ENCODE measurements at places on chromosomes 13 and 19.
A peak's percentile ranks its signal among the peaks of the same experiment; 100 is the strongest.

DNA sequence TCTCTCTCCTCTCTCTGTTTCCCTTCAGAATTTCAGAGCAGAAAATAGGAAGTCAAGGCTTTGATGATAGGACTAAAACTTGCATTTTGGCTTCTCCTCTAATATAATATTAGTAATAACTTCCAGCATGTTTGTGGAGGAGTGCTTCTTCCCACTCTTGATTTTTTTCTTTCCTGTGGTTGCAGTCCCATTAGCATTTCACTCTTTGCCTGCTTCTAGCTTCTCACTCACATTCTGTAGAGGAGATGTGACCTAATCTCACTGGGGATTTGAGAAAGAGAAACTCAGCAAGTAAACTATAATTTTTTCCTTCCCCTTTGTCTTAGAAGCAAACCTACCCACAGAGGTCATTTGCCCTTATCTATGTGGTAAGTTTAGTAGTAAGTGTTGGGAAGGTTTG lies 169.4 kb upstream of the HTR2A start:
- DNase-seq, result no peak

DNA sequence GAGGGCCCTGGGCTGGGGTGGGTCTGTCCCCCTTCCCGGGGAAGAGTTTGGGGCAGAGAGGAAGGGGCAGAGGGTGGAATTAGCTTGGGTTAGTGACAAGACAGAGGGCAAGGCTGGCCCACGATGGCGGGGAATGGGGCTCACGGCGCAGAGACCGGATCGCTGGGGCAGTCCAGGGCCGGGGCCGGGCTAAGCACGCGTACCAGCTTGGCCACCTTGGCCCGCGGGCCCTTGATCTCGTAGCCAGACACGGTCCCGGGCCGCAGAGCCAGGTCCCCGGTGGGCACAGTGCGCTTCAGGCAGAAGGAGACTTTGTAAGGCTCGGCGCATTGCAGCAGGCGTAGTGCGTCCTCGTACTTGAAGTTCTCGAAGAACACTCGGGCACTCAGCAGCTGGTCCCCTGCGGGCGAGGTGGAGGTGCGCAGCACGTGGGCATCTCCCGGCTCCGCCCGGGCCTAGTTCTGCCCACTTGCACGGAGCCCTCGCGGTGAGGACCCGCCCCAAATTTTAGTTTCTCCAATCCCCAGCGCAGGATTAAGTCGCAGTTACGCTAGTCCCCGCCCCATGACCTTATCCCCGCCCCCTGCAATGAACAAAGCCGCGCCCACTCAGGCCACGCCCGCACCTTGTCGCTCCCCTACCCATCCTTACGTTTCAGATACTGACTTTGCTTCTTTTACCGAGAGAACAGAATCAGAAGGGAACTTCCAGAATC lies 8.6 kb upstream of the HIPK4 start:
- peak; percentile 65 for DNase-seq

DNA sequence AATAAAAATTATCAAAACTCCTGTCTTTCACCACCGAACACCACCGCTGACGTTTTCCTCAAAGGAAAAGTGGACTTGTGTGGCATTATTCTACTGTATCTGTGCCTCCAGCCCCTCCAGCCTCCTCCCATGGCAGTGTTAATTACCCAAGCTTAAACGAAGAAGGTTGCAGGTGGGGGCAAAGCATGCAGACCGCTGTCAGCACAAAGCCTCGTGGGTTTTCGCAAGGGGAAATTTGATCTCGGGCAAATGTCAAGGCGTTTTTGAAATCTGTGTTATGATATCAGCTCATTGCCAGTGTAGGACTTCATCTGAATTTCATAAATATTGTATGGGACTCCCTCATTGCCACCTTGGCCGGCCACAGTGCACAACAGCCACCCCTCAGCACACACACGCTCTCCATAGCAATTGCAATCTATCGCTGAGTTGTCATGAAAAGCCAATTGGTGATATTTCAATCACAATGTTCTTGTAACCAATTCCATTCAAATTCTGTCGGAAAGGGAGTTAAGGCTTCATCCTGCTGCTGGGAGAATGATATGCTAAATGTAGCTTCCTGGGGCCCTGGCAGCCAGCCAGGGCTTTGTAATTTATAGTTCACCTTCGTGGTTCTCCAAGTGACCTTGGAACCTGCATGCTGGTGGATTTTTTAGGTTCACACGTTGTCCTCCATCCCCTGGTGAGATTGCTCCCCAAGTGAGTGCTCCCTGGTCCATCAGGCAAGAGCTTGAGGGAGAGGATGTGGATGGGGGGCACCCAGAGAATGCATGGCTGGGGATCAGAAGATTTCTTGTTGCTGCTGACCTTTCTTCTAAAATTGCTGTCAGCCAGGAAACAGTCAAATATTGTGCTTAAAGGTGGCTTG lies 16.6 kb downstream of the CHST8 start:
- no peak for DNase-seq

- no peak for DNase-seq
These were observed 1.6 kb upstream of the RGL3 start for GRCh38 chr19:11420429-11421370.

GRCh38 chr13:45966715-45967114 lies 85.8 kb downstream of the ZC3H13 start:
- DNase-seq, result no peak

GRCh38 chr13:95553581-95554385 lies 1.3 kb downstream of the CLDN10 start:
- no peak for DNase-seq

DNA sequence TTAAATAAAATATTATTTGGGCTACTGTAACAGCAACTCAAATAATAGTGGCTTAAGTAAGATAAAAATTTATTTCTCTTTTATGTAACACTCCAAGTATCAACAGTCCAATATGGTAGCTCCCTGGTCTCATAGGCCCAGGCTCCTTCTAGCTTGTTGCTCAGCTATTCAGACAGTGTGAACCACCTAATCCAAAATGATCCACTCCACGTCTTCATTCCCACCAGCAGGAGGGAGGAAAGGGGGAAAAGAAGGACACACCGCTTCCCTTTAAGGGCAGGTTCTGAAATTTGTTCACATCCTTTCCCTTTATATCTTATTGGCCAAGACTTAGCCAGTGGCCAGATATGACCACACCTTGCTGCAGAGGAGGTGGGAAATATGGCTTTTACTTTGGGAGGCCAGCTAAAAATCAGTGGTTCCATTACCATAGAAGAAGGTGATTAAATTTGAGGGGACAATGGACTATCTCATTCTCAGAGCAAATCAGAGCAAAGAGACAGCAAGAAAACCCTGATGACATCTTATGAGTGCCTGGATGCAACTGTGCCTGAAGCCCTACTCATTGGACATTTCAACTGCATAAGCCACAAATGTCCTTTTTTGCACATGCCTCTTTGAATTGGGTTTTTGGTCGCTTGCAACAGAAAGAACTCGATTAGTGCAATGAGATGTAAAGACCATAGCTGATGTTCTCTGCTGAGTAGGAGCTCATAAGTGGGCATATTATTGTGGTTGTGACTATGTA lies 7.0 kb upstream of the EPOR start:
- no peak for DNase-seq

DNA sequence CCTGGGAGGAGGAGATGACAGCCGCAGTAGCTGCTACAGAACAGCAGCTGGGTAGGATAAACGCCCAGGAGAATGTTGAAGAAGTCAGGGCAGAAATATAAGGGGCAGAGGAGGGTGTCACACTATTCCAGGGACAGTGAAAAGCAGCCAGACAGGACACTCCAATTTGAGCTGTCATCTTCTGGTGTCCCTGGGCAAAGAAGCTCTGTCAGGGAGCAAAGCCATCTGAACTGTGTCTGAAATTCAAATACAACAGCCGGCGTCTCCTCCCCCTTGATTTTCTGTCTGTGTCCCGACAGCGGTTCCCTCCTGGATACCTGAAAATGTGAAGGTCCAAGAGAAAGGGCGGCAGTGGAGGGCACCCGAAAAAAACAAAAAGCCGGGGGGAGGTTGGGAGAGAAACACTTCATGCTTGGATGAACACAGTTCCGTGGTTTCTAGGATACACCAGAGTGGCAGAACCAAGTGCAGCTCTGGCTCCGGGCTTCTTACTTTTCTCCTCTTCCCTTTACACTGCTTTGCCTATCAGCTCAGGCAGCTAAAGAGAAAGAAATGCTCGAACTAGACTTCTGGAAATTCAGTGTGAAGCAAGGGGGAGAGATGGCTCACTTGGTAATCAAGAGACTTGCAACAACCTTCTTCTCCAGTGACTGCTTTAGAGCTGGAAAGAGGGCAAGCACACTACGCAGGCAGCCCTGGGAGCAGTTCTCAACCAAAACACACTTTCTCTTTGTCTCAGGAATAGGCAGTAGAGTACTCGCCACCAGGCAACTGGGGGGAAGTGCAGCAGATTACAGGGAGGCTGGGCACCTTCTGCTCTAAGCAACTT lies 465.6 kb downstream of the ITGBL1 start:
- peak; percentile 72 for DNase-seq

GRCh38 chr13:82129281-82129680 lies 1753.0 kb downstream of the SLITRK1 start:
- DNase-seq, result no peak

DNA sequence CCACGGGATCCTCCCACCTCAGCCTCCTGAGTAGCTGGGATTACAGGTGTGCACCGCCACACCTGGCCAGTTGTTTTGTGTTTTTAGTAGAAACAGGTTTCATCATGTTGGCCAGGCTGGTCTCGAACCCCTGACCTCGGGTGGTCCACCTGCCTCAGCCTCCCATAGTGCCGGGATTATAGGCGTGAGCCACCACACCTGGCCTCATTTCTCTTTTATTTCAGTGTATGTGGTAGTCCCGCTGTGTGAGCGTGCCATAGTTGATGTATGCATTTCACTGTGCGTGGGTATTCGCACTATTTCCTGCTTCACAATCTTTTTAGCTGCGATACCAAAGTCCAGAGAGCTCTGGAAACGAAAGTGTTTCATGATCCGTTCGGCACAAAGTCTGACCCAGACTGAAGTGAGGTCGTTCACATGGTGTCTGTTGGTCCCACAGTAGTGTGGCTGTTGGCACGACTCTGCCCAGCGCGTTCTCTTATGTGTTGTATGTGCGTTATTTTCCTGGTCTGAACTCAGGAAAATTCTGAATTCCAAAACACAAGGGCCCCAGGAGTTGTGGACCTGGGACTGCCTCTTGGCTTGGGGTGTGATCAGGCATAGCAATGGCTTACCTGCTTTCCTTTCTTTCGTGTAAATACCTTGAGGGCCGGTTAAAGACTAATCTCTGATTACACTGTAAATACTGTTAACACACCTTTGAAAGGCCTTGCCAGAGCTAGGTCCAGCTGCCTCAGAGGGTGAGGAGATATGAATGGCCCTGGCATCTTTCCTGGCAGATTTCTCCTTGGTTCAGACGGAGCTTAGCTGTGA lies 8.6 kb downstream of the EPN1 start:
- DNase-seq, result no peak

DNA sequence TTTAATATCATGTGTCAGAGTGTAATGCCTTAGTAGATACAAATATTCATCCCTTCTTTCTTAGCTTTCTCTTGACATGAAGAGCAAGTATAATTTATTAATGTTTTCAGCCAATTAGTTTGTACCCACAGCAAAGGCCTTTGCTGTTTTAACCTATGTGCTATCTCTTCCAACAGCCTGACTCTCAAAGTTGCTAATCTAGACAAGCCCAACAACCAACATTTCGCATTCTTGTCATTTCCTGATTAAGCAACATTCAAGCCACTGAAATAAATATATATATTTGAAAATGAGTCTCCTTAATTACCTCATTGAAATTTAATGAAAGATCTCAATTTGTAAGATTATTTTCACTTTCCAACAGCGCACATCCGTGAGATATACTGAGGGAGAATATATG lies 18.5 kb downstream of the EPSTI1 start:
- DNase-seq, result no peak

GRCh38 chr19:24081056-24081455 lies 5.9 kb upstream of the ZNF254 start:
- DNase-seq, result no peak

- no peak for DNase-seq
These were observed 1.6 kb downstream of the TRIM28 start for GRCh38 chr19:58545286-58546018.

GRCh38 chr13:108315273-108315672 lies 45.8 kb downstream of the TNFSF13B start:
- DNase-seq, result no peak

- peak; percentile 59 for DNase-seq
These were observed 82.8 kb upstream of the MTIF3 start for GRCh38 chr13:27533155-27533643.

GRCh38 chr13:80901111-80901510 lies 560.2 kb upstream of the SPRY2 start:
- DNase-seq, result no peak

- DNase-seq, result no peak
These were observed 12.6 kb upstream of the SHD start for GRCh38 chr19:4266253-4267000.

- no peak for DNase-seq
These were observed 102.9 kb downstream of the FOXO1 start for GRCh38 chr13:40563350-40564125.

DNA sequence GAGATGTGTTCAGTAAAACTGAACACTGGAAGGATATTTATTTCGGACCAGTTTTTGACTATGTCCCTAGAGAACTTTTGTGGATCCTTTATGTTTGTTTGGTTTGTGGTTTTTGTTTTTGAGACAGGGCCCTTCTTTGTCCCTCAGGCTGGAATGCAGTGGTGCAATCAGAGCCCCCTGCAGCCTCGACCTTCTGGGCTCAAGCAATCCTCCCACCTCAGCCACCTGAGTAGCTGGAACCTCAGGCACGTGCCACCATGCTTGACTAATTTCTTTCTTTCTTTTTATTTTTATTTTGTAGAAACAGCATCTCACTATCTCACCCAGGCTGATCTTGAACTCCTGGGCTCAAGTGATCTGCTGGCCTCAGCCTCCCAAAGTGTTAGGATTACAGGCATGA lies 955 bp upstream of the ZNF709 start:
- DNase-seq, result no peak
